Stimulated activated CD4-positive, alpha-beta T cell treated with anti-CD3 and anti-CD28 coated beads, Interleukin-1b, Interleukin-23, amount 100 ng/mL, for 4 hours (primary cell): ENCODE measurements at places on chromosomes 12 and 14.

- no peak for DNase-seq
These were observed 61.3 kb downstream of the DICER1 start for GRCh38 chr14:95095996-95096395.

GRCh38 chr14:102732924-102733323 is 44.3 kb upstream of the TRAF3 start:
- DNase-seq, result no peak

GRCh38 chr14:67957946-67958345 is 138.4 kb downstream of the RAD51B start:
- no peak for DNase-seq

- DNase-seq, result no peak
These were observed 48.4 kb downstream of the TSPAN11 start for GRCh38 chr12:30974746-30975500.

DNA sequence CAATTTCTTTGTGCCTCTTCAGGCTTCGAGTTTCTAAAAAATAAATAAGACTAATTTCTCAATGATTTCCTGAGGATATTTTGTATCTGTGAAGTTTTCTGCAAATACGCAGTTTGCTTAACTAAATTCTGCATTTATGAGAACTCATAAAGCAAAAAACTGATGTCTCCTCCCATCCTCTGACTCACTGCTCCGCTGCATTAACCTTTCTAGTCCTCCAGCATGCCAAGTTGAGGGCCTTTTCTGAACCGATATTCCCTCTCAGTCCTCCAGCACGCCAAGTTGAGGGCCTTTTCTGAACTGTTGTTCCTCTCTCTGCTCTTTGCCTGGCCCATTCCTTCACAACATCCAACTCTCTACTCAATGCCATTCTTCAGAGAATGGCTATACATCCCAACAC is 3.2 kb downstream of the IPO8 start:
- DNase-seq, result no peak

DNA sequence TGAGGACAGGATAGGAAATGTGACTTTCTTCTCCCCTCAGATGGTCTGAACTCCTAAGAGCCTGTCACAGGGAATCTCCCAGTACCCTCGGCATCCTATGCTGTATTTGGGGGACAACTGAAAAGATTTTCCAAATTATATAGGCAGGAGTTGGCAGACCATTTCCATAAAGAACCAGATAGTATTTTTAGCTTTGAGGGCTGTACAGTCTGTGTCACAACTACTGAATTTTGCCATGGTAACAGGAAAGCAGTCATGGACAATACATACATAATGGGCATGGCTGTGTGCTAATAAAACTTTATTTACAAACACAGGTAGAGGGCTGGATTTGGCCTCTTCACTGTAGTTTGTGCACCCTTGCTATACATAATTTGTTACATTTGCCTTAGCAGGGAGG is 30.4 kb upstream of the TMEM132C start:
- no peak for DNase-seq

DNA sequence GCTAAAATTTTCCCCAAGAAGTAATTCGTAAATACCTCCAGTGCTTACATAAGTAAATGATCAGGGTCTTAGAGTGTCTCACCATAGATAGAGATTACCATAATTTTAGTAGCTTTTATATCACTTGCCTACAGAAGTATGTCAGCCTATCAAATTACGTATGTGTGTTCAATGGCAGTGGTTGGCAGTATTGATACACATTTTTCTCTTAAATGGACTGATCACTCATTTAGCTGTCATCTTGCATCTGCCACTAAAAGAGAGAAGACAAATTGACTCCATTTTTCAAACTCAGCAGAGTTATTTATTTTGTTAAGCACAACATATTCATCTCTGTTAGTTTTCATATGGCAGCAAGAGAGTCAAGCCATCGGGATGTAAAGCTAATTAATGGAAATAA is 413.1 kb upstream of the CLEC14A start:
- no peak for DNase-seq

DNA sequence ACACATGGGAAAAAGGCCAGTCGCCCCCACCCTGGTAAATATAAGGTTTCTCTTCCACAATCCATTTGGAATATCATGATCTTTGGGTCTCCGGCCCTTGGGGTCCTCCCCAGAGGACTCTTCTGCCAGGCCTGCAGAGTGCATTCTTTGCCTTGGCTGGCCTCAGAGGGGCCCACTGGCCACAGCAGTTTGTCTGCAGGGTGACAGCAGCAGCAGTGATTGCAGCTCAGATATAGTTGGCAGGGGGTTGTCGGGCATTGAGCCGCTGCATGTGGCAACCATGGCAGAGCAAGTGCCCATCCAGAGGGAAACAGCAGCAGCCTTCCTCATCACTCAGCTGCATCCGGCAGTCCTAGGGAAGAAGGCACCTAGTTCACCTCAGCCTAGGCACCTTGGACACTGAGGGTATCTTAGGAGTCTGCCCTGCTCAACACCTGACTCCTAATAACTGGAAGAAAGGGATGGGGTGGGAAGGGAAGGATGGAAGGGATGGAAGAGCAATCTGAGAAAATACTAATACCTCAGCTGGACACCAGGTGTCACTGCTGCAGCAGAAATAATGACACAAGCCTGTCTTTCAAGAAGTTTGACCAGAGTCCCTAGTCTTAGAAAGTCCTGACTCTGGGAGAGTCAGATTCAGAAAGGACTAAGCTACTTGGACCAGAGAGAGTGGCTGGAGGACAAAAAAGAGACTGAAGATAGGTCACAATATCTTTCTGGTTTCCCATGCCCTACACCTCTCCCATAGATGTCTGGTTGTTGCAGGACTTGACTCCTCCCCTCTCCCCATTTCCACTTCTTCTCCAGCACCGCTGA is 8.9 kb downstream of the AJUBA start:
- no peak for DNase-seq

GRCh38 chr12:54257332-54257731 is 22.6 kb downstream of the CBX5 start:
- no peak for DNase-seq

DNA sequence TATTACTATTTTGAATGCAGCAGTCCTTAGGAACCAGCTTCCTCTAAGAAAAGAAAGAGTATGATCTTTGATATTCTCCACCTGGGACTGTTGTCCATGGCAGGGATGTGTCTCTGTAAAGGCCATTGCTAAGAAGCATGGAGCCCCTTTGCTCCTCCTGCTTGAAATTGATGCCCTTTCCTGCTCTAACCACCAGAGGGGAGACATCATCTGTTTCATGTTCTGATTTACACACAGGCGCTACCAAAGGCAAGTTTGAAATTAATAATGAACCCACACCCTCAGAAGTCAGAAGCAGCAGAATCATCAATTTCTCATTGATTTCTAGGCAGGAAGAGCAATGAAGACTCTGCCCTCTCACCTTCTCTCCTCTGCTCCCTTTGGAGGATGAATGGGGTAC is 253.8 kb downstream of the RMST start:
- DNase-seq, result no peak

GRCh38 chr12:53988541-53989226 is 3.7 kb downstream of the HOXC10 start:
- no peak for DNase-seq

DNA sequence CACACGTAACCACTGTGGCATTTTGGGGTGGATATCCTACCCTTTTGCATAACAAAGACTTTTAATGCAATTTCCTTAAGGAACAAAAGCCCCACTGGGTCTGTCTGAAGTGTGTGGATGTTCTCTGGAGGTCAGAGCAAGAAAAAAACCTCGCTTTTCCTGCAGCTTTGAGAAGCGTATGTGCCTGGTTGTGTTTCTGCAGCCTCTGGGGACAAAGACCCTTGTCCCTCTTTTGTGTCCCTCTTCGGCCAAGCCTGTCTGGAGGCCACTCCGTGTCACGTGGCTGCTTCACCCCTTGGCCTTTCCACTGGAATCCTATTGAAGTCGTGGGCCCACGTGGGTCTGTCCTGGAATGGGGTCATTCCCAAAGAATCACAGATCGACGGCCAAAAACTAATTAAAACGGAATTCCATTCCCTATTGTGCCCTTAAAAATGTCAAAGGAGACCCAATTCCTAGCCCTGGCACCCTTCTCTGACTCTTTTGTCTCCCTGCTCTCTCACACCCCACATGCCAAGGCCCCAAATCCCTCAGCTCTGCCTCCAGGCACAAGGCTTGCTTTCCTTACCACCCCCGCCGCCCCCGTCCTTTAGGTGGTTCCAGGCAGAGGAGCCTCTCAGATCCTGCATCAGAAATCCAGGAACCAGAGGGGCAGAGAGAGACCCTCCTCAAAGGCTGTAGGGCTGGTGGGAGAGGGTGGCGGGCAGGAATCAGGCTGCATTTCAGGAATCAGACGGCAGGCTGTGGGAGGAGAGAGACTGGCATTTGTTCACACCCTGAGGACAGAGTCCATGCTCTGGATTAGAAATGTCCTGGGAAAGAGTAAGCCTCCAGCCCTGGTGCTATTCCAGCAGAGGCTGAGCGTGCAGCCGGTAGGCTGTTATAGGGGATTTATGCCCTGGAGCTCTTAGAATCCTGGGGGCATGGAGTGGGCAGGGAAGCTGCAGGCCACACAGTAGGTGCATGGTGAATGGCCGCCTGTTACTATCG is 12.6 kb upstream of the CYP46A1 start:
- no peak for DNase-seq

GRCh38 chr14:95523815-95524448 is 7.5 kb upstream of the SYNE3 start:
- no peak for DNase-seq

GRCh38 chr14:49418789-49419188 is 167.4 kb downstream of the RPS29 start:
- no peak for DNase-seq

DNA sequence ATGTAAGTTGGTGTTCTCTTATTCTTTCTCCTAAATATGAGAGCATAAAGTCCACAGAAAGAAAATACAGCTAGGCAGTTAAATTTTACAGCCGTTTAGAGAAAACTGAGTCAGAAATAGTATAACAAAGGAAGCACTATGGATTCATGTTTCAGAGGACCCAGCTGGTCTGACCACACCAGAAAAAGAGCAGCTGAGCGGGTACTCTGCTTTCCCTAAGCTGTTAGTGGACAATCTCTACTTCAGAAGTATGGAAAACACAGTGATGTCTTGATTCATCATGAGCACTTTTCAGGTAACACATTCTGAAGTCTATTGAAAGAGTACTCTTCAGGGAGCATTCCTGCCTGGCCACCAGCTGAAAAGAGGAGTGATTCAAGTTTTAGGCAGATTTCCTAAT is 12.4 kb downstream of the PPM1H start:
- DNase-seq, result no peak

DNA sequence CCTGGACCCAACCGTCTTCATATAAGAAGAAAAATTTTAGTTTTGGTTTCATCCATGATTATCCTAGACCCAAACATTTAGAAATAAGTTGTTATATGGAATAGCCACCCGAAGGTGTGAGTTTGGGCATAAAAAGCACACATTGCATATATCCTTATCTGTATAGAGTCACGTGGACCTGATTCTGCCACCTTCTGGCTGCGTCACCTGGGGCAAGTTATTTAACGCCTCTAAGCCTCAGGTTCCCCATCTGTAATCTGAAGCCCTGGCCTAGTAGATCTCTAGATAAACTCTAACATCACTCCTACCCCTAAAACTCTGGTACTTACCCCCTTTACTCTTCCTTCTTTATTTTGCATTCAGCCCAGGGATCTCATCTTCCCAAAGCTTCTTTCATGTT is 14.3 kb upstream of the KRT5 start:
- no peak for DNase-seq

DNA sequence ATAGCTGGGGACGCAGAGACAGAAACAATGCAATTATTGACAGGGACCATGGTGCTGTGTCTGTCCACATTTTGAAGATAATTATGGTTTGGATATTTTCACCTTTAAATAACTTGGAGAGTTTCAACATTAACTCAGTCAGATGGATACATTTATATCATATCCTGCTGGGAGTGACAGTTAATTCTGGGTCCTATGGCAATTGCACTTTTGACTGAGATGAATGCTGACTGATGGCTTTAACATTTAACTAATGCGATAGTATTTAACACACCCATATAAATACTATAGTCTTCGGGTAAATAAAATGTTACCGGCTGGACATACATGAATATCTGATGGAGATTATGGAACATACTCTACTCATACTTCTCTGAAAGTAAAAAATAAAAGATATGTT is 118.3 kb downstream of the LRRK2 start:
- DNase-seq, result no peak

DNA sequence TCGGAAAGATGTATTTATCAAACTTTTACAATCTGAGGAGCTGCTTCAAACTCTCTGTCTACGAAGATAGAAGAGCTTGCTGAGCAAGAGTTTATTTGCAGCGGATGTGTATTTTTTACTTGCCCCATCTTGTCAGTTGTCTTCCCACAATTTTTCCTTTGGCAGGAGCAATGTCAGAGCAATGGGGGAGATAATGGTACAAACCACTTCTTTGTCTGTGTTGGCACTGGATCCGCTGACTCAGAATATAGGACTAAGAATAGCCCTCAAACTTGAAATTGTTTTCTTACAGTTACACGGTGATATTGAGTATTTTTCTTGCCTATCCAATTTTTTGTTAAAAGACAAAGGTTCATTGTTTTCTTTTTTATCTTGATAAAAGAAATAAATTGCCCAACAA is 27.6 kb downstream of the HELB start:
- no peak for DNase-seq

DNA sequence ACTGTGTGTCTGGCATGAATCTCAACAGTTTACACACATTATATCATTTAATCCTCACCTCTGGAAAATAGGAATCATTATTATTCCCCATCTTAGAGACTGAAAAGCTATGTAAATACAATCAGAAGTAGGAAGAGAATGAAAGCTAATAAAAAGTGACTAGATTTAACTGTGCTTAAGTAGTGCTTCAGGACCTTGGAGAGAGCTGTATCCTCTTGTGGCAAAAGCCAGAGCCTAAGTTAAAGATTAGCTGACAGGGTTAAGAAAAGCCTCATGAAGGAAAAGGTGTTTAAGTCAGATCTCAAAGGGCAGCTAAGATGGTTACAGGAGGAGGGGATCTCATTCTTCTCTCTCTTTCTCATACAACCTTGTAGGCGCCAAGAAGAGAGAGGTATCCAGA is 65.3 kb upstream of the TMEM233 start:
- no peak for DNase-seq

DNA sequence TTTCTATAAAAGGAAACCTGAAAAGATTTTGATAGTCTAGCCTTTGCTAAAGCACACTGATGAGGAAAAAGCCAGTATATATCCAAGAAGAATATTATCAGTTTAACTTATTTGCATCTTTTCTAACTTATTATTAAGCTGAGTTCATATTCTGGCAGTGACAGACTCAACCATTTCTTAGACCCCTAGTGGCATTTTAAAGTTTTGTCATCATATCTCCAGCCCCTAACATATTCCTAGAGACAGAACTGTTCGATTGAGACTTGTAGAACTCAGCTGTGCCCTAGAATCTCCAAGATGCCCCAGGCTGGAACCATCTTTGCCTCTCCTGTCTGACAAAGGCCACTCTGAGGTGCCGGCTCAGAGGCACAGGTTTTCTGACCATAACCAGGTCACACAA is 365.6 kb downstream of the NELL2 start:
- DNase-seq, result no peak

GRCh38 chr12:32901553-32901952 is 5.0 kb upstream of the PKP2 start:
- no peak for DNase-seq

DNA sequence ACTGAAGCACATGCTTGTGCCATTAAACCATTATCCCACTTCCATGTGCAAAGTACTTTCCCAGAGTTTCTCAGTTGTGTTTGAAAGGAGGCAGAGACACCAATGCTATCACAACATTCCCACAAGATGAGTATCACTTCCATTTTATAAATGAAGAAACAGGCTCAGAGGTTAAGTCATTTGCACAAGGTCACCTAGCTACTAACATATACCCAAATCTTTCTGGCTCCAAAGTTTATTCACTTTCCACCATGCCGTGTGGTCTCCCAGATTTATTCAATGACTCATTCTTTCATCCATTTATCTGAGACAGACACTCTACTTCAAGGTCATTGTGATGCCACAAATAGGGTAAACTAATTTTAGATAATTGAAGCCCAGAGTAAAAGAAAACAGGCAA is 9.4 kb downstream of the ART4 start:
- DNase-seq, result no peak
